Fibroblast of lung (primary cell): ENCODE measurements at places on chromosomes 13 and 19. TPM values are rescaled to one million over a fixed set of nuclear protein-coding genes. Genes with fewer than 3 reads are reported as not detected.

The TMEM86B gene
- 1.3 TPM in 2 replicates for total RNA-seq

The PGLYRP2 gene
- total RNA-seq: not detected in 2 replicates

The STXBP2 gene
- total RNA-seq: 2.8 and 4.6 TPM in 2 replicates

The ZNF442 gene
- 2.3 and 5.1 TPM in 2 replicates for total RNA-seq

The ZNF653 gene
- 3.5 and 3.6 TPM in 2 replicates for total RNA-seq

The MEF2B gene
- under 0.01 and 0.33 TPM in 2 replicates for total RNA-seq

The IGFL3 gene
- not detected in 2 replicates for total RNA-seq

The FCGBP gene
- 0.33 and 0.51 TPM in 2 replicates for total RNA-seq

The GADD45B gene
- 16.4 and 32.5 TPM in 2 replicates for total RNA-seq

The CAPN12 gene
- total RNA-seq: 0.26 and 0.50 TPM in 2 replicates

The ADM5 gene
- 0.26 and 0.33 TPM in 2 replicates for total RNA-seq

The DOCK9 gene
- 10.3 and 18.2 TPM in 2 replicates for total RNA-seq

The PCDH17 gene
- total RNA-seq: under 0.01 and 0.17 TPM in 2 replicates

The CEACAM1 gene
- not detected in 2 replicates for total RNA-seq

The EDNRB gene
- 0.99 and 1.3 TPM in 2 replicates for total RNA-seq

The ERICH4 gene
- total RNA-seq: not detected in 2 replicates

The PCDH9 gene
- total RNA-seq: 0.26 and 0.50 TPM in 2 replicates

The GNG8 gene
- total RNA-seq: not detected in 2 replicates

The ZNF534 gene
- total RNA-seq: under 0.01 and 0.17 TPM in 2 replicates

The CYP4F8 gene
- not detected in 2 replicates for total RNA-seq

The KIR3DL2 gene
- total RNA-seq: not detected in 2 replicates

The SLC6A16 gene
- total RNA-seq: under 0.01 TPM in 2 replicates

The DAND5 gene
- total RNA-seq: not detected in 2 replicates

The GNA15 gene
- total RNA-seq: not detected in 2 replicates

The C19orf33 gene
- total RNA-seq: not detected in 2 replicates

The CCDC122 gene
- 6.8 and 7.2 TPM in 2 replicates for total RNA-seq

The RNF17 gene
- not detected in 2 replicates for total RNA-seq

The FCHO1 gene
- total RNA-seq: under 0.01 and 0.33 TPM in 2 replicates

The APLP1 gene
- 0.99 and 2.6 TPM in 2 replicates for total RNA-seq

The SYNE4 gene
- total RNA-seq: under 0.01 and 0.17 TPM in 2 replicates

The USHBP1 gene
- total RNA-seq: under 0.01 TPM in 1 of 2 replicates, not detected in the other

The KASH5 gene
- not detected in 2 replicates for total RNA-seq
